ENCODE measurements at places on chromosomes 1 and 21.

DNA sequence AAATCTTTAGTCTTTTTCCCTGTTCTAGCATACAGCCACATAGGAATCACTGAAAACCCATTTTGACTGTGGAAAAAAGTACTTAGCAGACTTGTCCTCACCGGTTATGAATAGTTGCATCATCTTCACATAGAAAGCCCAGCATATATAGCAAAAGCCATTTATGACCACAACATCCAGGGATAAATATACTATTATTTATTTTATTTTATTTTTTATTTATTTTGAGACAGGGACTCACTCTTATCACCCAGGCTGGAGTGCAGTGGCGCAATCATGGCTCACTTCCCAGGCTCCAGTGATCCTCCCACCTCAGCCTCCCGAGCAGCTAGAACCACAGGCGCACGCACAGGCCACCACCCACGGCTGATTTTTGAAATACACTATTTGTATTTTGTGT is 175.3 kb downstream of the GALNT2 start:
- no peak overlapping the region for H3K27ac ChIP-seq
- no peak overlapping the region for H3K4me3 ChIP-seq
- H3K27me3 ChIP-seq: no peaks in the 10 kb centered on the region
- H3K36me3 ChIP-seq: 0 out of 2 replicates have a peak, but pooled peaks cover 7% of the 10 kb centered on the region
- DNase-seq: no peak
- H3K4me1 ChIP-seq: no peaks in the 10 kb centered on the region

GRCh38 chr1:67041841-67042503 is 12.0 kb downstream of the SLC35D1 start:
- DNase-seq: no peak
- no peaks in the 10 kb centered on the region for H3K27me3 ChIP-seq
- peaks cover 13% of the 10 kb centered on the region for H3K36me3 ChIP-seq
- H3K4me1 ChIP-seq: no peaks in the 10 kb centered on the region

DNA sequence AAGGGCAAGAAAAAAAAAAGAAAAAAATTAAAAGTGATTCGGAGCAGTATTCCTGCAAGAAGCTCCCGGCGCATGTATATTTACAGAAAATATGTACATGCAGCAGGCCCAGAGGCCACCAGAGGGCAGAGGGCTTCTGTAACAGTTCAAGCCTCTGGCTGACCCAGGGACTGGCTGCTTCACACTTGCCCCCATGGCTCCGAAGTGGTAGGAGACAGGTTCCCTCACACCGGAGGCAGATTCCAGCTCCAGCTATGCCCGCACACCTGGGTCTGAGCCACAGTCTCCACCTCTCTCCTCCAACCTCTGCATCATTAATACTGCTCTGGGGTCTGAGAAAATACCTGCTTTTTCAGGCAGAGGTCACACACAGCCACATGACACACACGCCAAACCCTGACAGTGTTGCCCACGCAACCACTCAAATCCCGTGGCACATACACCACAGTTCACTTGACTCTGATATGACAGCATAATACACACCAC is 2.2 kb upstream of the ARHGAP30 start:
- H3K4me3 ChIP-seq: no peak overlapping the region
- no peaks in the 10 kb centered on the region for H3K36me3 ChIP-seq
- H3K27me3 ChIP-seq: no peaks in the 10 kb centered on the region
- peaks cover 25% of the 10 kb centered on the region for H3K4me1 ChIP-seq
- H3K27ac ChIP-seq: no peak overlapping the region

DNA sequence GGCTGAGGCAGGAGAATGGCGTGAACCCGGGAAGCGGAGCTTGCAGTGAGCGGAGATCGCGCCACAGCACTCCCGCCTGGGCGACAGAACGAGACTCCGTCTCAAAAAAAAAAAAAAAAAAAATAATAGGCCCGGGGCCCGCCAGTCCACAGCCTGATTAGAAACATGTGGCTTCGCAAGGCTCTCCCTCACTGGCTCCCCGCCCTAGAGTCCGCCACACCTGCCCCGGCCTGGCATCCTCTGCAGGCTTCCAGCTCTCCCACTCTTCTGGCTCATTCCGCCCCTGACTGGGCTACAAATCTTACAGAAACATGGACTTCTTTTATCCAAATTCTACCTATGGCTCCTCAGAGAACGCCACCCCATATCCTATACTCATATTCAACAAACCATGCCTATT is 32.4 kb downstream of the PGBD5 start:
- H3K4me1 ChIP-seq: no peaks in the 10 kb centered on the region
- no peaks in the 10 kb centered on the region for H3K27me3 ChIP-seq
- no peak overlapping the region for H3K4me3 ChIP-seq
- H3K36me3 ChIP-seq: no peaks in the 10 kb centered on the region
- no peak for DNase-seq

GRCh38 chr1:147843486-147843885 is 59.1 kb upstream of the GJA8 start:
- no peaks in the 10 kb centered on the region for H3K36me3 ChIP-seq
- H3K27me3 ChIP-seq: no peaks in the 10 kb centered on the region
- DNase-seq: no peak
- H3K27ac ChIP-seq: no peak overlapping the region
- H3K4me3 ChIP-seq: no peak overlapping the region
- no peaks in the 10 kb centered on the region for H3K4me1 ChIP-seq

- no peaks in the 10 kb centered on the region for H3K4me1 ChIP-seq
- DNase-seq: no peak
- H3K36me3 ChIP-seq: 0 out of 2 replicates have a peak, but pooled peaks cover 5% of the 10 kb centered on the region
- no peaks in the 10 kb centered on the region for H3K27me3 ChIP-seq
- H3K4me3 ChIP-seq: no peak overlapping the region
Measured at GRCh38 chr1:155844860-155845421, 12.1 kb downstream of the GON4L start.
